Smooth muscle cell of the brain vasculature (primary cell): ENCODE measurements at places on chromosomes 2 and 18.

DNA sequence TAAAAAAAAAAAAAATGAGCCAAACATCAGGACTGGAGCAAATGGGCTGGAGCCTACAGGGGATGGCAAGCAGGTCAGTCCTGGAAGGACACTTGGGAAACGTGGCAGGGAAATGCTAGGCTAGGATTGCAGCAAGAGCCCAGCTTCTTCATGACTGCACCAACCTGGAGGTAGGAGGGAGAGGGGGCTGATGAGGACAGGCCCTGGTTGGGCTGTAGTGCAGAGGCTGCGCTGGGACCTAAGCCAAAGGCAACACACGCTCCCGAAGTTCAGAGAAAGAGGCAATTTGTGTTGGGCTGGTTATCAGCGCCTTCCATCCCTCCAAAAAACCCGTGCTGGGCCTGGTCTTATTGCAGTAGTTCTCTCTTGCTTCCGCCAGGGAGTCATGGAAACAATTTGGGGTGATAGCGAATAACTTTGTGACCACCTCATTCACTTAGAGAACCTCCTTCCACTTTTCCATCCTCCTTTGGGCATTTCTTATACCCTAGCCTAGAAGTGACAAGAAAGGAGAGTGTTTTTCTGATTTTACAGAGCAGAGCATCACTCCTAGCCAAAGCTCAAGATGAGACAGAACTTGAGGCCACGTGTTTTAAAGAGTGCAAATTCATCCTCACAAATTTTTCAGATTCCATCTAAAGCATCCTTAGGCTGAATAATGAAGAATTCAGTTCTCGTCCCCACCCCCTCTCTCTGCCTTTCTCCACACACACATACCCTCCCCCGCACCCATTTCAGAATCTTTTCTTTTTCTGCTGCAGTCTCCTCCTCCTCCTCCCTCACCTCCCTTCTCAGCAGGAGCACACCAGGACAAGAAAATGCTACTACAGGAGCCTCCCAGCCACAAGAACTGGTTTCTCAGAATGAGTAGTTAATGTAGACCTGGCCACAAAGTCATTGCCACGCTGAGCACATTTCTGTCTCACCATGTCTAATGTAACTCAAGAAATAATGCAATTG lies 82.5 kb upstream of the STPG4 start:
- DNase-seq = peak; percentile 71

DNA sequence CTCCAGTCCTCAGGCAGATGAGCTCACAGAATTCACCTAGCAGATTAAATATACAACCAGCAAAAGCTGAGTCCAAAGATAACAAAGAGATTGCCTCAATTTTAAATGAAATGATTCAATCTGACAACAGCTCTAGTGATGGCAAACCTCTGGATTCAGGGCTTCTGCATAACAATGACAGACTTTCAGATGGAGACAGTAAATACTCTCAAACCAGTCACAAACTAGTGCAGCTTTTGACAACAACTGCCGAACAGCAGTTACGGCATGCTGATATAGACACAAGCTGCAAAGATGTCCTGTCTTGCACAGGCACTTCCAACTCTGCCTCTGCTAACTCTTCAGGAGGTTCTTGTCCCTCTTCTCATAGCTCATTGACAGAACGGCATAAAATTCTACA lies 86.0 kb downstream of the PTRHD1 start:
- no peak for DNase-seq

GRCh38 chr2:143623909-143624260 lies 494.7 kb downstream of the ARHGAP15 start:
- no peak for DNase-seq

DNA sequence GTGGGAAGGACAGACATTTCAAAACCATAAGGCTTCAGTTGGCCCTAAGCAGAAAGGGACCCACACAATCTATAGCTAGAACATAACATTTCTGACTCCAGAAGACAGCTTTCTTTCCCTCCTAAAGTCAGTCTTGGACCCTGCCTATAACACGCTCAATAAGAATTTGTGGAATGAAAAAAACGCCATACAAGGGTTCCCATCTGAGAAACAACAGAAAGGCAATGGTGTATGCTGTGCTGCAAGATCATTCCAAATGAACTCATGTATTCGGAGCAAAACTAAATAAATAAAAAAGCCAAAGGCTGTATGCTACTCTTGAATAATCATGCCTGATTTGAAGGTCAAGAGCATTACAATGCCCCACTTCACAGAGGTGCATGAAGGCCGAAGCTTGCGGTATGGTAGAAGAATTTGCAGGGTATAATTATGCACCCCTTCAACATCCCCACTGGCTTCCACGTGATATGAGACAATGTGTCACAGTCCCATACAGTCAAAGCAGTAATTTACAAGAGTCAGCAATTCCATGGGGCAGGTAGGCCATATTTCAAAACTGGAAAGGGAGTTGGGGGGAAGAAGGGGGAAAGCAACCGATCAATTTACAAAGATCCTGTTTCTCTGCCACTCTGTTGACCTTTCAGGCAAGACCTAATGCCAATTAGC lies 61.4 kb upstream of the SLC14A2 start:
- DNase-seq = no peak

DNA sequence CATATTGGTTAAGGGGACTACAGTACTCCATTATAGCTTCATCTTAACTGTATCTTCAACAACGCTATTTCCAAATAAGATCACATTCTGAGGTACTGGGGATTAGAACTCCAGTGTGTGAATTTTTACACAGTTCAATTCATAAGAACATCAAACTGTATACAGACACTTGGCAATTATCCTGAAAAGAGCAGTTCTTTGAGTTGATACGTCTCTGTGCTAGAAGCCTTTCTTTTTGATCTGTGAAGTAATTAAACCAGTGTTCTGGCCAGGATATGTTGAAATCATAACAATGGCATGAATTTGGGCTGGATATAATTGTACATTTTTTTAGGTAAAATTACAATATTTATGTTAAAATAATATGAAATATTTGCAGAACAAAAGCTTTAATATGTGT lies 93.5 kb upstream of the ITPRID2 start:
- DNase-seq = no peak

GRCh38 chr2:146927080-146927711 lies 917.6 kb upstream of the ACVR2A start:
- peak; percentile 28 for DNase-seq

DNA sequence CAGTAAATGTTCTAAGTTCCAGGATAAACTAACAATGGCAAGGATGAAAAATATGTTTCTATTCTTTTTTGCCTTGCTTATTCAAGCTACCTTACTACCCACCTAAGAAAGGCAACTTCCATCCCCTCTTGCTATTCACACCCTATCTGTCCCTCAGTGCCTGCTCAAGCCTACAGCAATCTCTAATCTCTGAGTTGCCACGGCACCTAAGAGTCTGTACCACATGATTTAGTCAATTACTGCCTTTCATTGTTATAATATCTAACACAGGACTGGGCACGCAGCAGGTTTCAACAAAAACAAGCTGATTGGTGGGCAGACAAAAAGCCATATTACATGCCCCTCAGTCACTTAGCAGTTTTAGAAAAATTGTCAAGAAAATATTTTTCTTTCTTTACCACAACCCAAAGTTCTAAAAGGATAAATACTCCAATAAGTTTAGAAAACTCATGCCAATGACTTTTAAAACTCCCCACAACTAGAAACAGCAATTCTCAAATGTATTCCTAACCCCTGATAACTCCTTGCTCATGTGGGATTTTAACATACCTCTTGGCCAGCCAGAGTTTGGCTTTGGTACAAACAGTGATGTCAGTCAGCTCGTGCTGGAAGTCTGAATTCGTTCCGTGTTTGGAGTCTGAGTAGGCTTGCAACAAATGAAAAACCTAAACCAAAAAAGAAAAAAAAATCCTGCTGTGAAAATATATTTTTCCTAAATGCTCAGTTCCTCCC lies 117.3 kb upstream of the ZFP36L2 start:
- DNase-seq = no peak

- DNase-seq = no peak
Observed at GRCh38 chr2:152694161-152694661, 23.1 kb downstream of the PRPF40A start.

GRCh38 chr2:235383272-235383843 lies 110.5 kb upstream of the AGAP1 start:
- no peak for DNase-seq

GRCh38 chr2:201955702-201956141 lies 77.9 kb upstream of the FZD7 start:
- DNase-seq = no peak

DNA sequence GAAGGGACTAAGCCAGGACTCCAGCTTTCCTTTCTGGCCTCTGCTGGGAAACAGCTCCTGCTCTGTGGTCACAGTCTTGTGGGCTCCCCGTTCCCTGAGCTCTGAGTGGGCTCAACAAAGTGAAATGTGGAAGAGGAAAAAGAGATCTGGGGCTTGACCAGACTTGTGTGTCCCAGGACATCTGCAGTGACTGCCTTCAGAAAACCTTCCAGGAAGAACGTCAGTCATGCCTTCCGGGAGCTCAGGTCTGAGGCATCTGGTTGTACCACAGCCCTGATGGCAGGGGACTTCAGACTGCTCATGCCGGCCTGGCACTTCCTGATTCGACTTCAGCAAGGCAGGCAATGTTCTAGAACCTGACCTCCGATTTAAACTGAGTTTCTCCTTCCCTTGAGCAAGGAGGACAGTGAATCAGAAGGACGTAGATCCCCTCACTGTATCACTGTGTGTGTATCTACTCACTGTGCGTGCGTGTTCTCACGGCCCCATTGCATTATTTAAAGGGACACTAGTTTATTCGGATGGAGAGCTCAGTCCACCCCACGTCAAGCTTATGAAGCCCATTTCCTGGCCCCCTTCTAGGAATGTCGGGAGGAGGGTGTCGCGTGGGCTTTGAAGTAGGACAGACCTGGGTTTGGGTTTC lies 548 bp upstream of the FBLN7 start:
- no peak for DNase-seq

GRCh38 chr2:10514273-10514672 lies 66.1 kb upstream of the ODC1 start:
- no peak for DNase-seq

GRCh38 chr2:47195148-47195547 lies 40.0 kb upstream of the STPG4 start:
- DNase-seq = no peak

GRCh38 chr2:70733646-70734180 lies 34.3 kb downstream of the ADD2 start:
- DNase-seq = no peak

DNA sequence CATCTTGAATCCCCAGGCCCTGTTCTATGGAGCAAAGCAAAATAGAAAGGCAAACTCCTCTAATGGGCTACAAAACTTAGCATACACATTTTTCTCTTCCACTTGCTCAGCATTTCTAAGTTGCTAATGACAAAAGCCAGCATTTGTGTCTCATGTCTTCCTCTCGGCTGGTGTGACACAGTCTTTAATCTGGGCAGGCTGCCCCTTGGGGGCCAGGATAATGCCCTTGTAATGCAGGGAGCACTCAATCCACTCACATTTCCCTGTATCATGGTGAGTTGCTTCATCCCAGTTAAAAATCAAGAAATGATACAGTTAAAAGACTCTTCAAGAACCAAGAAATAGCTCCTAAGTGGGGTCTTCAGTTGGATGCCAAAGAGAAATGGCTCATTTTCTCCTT lies 109.1 kb upstream of the FBXO11 start:
- no peak for DNase-seq

GRCh38 chr2:172442072-172442895 lies 14.9 kb downstream of the ITGA6 start:
- DNase-seq = no peak

DNA sequence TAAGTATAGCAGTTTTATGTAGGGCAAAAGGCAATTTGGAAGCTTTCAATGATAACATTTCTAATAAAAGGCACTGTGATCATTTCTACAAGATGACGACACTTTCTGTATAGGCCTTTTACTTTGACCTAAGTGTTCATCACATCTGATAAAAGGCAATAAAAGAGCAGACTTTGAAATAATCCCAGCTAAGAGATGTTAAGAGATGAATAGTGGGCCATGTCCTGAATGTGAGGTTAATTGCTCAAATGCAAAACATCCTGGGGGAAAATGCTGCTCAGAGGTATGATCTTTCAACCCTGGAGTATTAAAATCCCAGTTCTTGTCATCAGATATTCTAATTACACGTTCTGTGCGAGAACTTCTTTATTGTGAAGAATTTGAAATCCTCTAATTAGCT lies 677.6 kb downstream of the SOCS6 start:
- DNase-seq = no peak

DNA sequence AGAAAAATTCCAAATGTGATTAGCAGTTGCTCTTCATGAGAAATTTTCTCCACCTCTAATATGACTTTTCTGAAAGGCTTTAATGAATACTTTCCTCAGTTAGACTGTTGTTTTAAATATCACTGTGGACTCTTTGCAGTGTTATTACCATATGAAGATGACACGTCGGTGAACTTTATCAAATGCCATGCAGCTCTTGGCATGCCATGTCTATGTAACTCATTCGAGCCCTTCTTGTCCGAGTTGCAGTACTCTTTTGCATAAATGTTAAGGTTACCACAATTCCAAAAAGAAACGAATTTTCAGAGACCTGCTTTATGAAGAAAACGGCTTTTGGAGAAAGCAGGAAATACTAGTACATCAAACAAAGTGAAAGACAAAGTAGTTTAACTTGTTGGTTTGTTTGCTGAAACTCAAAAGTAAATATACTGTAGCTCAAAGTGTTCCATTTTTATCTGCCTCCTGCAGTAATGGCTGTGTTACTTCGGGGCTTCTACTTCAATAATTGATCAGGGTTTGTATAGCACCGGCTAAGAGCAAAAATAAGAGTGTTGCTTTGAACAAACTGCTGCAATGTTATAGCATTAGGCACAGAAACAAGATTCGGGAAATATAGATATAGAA lies 204.1 kb downstream of the ARHGAP15 start:
- DNase-seq = no peak

DNA sequence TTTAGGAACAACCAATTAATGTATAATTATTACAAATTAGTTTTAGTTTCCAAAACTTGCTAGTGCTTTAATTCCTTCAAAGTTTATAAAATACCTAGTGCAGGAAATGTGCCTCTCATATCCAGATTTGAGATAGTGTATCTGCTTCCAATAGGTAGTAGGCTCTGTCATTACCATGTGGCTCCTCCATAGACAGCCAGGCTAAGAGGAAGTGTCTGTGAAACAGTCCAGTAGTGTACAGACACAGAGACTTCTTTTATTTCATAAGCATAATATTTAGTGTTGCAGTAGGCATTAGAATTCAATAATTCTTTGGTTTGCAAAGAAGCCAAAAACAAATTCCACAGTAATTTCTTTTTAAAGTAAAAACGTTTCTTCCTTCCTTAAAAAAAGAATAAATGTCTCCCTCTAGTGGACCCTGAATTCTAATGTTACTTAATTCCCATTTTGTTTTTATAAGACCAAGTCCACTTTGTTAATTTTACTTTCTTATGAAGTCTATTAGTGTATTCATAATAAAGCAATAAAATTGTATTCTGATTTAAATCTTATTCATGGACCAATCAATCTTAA lies 101.2 kb downstream of the NEB start:
- DNase-seq = no peak
